ENCODE measurements at places on chromosomes 12 and 14.

DNA sequence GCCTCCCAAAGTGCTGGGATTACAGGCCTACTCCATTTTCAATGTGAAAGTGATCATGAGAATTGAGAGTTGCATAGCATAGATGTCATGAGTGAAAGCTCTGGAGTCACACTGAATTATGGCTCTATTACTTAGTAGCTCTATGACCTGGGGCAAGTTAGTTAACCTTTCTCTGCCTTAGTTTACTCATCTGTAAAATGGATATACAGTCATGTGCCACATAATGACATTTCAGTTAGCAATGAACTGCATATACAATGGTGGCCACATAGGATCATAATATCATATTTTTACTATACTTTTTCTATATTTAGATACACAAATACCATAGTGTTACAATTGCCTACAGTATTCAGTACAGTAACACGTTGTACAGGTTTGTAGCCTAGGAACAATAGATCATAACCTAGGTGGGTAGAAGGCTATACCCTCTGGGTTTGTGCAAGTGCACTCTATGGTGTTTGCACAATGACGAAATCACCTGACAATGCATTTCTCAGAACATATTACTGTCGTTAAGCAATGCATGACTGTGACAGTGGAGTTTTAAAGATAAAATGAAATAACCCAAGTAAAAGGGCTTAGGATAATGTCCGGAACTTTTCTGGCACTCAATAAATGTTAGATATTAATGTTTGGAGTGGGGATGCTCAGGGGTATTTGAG, 53.1 kb downstream of the ZFYVE26 start:
- no peak for DNase-seq

DNA sequence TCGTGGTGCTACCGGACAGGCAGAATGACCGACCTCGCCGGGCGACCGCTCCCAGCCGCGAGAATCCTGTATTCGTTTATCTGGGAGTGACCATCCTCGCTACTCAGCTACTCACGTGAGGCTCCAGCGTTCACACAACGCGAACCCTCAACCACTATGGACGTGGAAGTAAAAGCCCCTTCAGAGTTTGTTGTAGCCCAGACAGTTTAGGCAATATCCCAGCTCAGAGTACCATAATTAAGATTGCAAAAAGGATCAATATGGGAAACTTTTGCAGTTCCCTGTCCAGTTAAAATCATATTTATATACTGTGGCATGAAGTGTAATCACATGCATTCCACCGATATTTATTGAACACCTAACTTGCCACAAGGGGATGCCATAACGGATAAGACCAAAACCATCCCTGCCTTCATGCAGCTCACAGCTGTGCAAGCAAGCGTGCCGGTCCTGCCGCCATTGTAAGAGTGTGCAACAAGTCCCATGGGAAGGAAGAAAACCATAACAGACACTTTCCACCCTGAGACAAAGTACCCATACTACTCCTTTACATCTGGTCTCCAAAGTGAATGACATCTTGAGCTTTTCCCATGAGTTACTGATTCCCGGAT, 938 bp upstream of the MAX start:
- no peak for DNase-seq

DNA sequence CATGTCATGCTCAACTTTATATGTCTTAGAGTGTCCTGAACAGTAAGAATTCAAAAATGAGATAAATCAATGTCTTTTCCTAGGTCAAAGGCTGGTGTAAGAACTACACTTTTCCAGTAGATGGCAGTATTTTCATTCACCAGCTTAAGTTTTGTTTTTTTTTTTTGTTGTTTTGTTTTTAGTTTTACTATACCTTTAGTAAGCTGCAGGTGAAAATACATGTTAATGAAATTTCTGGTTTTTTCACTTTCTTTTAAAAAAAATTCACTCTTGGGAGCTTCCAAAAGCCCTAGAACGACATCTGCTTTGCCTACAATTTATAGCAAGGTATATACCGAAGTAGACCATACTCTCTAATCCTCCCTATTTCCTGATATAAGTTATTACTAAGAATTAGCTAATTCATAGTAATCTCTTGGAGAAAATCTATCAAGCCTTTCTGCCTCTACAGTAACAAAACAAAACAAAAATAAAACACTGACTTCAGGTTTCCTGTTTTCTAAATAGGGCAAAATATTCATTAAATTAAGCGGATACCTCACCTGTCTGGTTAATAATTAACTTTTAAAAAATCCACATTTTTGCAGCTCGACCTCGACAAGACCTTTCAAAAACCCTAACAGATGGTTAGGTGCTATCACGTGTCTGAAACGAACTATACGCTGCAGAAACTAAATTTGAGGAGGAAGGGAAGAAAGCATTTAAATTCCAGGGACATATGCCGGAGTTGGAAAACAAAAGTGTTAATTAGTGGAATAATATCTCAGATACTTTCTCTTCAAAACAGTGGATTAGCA, 2.7 kb upstream of the SAMD4A start:
- DNase-seq: no peak

DNA sequence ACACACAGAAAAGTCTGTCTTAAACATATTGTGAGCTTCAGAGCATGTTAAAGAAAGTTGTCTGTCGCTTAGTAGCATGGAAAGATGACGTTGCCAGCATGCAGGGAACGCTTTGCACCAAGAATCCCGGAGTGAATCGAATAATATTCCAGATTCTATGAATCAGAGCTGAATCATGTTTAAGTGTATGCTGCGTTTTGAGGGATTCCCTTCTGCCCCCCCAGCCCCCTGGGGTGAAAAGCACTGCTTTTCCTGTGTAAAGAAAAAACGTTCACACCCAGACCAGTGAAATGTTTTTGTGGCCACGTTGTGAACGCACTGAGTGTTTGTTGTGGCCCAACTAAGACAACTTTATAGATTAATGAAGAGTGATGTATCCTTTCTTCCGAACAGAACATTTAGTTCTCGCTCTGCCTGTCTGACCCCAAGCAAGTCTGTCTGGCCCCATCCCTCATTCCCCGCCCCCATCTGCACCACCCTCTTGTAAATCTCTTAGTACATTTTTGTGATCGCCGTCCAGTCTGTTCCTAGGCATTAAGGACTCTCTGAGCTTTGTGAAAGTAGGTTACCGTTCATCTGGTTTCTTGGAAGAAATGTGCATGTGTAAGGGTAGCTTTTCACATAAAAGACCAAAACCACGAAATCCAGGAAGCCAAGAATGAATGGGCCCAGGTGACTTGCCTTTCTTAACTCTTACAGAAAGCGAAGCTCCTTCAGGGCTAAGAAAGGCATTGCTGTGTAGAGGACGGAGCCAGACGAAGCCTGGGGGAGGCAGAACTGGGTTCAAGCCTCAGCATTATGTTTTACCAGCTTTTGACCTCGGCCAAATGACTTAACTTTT, 103.0 kb downstream of the SAMD4A start:
- no peak for DNase-seq

- no peak for DNase-seq
These were observed 294.4 kb downstream of the AKAP6 start for GRCh38 chr14:32623300-32624093.

DNA sequence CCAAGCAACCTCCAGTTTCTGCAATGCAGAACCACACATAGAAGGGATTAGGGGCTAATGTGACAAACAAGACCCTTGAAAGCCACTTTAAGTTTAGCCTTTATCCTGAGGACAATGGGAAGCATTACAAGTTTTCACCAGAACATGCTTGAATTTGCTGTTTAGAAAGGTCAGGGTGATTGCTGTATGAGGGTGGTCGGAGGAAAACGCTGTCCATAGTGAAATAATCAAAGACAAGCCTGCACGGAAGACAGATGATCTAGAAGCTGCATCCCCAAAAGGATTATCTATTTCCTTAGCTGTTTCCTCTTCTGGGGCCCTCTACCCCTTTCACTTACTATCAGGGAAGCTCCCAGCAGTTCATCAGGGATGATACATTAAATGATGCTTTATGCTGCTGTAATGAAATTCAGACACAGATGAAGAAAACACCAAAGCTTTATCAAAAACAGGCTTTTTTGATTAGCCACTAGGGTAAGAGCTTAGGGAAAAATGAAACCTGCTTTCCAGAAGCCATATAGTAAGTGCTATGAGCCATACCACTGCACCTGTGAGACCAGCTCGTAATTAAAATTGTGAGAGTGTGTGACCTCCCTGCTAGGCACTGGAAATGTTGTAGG, 6.5 kb downstream of the HAL start:
- no peak for DNase-seq

DNA sequence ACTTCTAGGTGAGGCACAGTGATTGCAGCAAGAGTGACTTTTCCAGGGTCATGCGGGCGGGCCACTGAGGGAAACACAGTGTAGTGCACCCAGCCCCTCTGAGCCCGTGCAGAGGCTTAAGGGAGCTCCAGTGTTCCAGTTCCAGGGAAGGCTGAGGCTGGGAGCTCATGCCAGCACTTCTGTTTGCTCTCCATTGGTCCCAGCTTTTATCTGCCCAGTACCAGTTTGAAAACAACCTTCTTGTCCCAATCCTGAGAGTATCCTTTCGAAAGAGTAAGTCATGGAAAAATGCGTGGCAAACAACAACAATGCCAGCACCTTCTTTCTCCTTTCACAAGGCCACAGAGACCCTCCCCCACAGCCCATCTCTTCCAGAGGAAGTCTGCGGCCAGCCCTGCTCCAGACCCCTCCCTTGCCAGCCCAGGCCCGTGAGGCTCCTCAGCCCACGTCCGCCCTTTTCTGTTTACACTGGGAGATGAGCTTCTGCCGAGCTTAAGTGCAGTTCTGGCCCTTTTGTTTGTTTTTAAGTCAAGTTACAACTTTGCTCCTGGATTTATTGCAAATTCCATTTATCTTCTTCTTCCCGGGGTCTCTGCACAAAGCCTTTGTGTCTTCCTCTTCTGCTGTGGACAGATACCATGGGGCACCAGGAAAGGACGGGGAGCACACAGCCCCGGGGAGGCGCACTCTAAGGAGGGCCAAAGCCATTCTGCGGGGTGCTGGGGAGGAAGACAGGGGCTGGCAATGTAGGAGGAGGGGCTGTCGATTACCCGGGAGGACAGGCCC, 185.6 kb downstream of the ZFP36L1 start:
- no peak for DNase-seq

- DNase-seq: no peak
These were observed 38.6 kb upstream of the TPH2 start for GRCh38 chr12:71900091-71900490.

DNA sequence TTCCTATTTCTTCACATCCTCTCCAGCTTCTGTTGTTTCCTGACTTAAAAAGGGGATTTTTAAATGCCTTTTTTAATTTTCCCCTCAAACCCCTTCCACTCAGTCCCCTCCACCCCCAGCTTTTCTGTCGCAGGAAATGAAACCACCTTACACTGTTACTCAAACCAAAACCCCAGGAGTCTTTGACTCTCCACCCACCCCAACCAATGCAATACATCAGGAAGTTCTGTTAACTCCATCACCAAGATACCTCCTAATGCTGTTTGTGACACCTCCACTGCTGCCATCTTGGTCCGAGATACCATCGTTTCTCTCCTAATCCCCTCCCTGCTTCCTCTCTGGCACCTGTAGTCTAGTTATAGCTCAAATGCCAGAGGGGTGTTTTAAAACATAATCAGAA, 25.4 kb upstream of the CPM start:
- DNase-seq: peak; percentile 12

DNA sequence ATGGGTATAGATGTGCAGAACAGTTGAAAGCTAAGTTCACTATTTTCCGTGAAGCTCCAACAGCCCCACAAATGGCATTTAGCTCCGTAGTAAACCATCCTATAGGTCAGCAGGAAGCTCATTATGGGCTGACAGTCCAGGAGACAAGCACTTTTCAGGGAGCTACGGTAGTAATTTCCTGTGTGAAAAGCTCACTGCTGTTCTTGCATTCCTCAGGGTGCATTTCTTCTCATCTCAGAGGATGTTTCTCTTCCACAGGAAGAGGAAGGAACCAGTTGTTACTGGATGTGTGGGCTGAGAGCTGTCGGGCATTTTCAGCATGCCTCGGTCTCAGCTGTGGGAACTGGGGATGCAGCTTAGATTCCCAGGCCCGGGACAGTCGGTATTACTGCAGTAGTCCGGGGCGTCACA, 72.8 kb downstream of the GALNT4 start:
- no peak for DNase-seq

- DNase-seq: no peak
These were observed 86.6 kb downstream of the PPP1R12A start for GRCh38 chr12:79848339-79848738.

DNA sequence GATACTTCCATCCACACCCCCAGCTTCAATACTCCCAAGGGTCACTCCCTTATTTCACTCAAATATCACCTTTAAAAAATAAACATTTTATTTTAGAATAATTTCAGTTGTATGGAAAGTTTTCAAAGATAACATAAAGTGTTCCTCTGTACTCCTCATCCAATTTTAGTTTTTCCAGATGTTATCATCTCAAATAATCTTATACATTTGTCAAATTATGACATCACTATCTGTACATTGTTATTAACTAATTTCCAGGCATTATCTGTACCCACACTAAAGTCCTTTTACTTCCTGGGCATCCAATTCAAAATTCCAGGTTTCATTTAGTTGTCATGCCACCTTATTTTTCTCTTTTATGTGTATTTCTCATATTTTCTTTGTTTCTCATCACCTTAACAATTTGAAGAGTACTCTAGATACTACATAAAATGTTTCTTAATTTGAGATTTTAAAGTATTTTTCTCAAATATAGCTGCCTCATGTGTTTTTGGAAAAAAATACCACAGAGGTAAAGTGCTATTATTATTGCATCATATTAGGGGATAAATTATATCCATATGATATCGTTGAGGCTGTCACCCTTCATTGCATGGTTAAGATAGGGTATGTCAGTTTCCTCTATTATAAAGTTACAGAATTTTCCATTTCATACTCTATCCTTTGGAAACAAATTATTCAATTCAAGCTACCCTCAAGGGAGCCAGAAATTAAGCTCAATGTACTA, 571.0 kb downstream of the SLC6A15 start:
- no peak for DNase-seq

DNA sequence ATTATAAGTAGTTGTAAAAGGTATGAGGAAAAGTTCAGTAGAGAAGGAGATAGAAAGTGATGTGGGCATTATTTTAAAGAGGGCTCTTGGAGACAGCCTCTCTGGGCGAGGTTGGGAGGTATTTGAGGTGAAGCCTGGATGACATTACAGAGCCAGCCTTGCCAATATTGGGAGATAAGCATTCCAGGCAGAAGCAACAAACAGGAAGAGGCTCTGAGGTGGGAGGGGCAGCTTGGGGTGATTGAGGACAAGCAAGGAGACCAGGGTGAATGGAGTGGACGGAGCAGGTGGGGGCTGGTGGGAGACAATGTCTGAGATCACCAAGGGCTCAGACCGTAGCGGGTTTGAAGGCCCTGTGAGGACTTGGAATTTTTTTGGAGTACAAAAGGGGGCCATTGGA, 87.3 kb downstream of the DYRK2 start:
- no peak for DNase-seq

DNA sequence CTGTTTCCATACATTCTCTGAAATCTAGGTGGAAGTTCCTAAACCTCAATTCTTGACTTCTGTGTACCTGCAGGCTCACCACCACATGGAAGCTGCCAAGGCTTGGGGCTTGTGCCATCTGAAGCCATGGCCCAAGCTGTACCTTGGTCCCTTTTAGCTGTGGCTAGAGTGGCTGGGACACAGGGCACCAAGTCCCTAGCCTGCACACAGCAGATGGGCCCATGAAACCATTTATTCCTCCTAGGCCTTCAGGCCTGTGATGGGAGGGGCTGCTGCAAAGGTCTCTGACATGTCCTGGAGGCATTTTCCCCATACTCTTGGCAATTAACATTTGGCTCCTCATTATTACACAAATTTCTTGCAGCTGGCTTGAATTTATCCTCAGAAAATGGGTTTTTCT, 40.0 kb upstream of the COCH start:
- no peak for DNase-seq

- no peak for DNase-seq
These were observed 9.6 kb upstream of the EP400 start for GRCh38 chr12:131940141-131940547.

- DNase-seq: no peak
These were observed 583 bp upstream of the LEMD3 start for GRCh38 chr12:65168681-65169319.
